ENCODE measurements at places on chromosomes 2 and 18.
A peak's percentile ranks its signal among the peaks of the same experiment; 100 is the strongest.

GRCh38 chr18:59358414-59358711 lies 702 bp downstream of the LMAN1 start:
- no peak for DNase-seq

DNA sequence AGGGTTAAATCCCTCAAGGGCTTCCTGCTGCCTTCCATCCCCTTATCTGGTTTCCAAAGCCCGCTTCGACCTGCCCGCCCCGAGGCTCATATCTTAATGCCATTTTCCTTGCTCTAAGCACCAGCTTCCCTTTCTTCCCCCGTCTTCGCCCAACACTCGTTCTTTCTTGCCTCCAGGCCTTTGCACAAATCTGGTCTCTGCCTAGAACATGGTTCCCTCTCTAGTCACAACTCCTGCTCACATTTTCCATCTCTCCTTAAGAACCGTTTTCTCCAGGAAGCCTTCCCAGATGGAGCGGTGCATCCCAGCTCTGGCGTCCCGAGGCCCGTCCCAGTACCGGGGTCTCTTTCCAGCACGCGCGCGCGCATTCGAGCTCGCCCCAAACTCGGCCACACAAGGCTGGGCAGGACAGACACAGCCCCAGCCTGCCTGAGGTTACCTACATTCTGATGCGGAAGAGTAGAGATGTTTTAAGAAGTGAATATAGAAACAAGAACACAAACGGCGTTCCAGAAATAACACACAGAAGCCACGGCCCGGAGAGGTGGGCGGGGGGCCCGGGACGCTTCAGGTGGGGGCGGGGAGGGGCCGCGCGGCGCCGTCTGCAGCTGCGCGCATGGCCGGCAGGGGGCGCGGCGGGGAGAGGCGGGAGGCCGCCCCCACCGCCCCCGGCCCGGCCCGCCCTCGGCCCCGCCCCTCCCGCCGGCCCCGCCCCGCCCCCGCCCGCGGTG lies at the start of gene DGKD:
TSS of gene DGKD (plus strand) at position 726 of the 731 bp plus-strand sequence. CDS start 25 bp downstream, outside the sequence.
- peak; percentile 83 for DNase-seq

- DNase-seq: no peak
Observed at GRCh38 chr2:150135223-150135883, 352.1 kb downstream of the RND3 start.

DNA sequence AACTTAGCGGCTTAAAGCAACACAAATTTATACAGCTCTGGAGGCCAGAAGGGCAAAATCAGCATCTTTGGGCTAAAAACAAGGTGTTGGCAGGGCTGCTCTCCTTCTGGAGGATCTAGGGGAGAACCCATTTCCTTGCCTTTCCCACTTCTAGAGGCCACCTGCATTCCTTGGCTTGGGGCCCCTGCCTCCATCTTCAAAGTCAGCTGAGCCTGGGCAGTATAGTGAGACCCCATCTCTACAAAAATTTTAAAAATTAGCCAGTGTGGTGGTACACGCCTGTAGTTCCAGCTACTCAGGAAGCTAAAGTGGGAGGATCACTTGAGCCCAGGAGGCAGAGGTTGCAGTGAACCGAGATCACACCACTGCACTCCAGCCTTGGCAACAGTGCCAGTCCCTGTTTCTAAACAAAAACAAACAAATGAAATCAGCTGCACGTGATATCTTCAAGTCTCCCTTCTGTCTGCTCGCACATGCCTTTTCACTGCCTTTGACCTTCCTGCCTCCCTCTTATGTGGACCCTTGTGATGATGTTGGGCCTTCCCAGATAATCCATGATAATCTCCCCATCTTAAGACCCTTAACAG lies 200.6 kb downstream of the ZFP36L2 start:
- DNase-seq: no peak

- DNase-seq: no peak
Observed at GRCh38 chr2:9274701-9275343, 68.2 kb downstream of the ASAP2 start.

GRCh38 chr2:67571785-67572718 lies 174.9 kb downstream of the ETAA1 start:
- DNase-seq: no peak
